ENCODE measurements at places on chromosomes 2 and 18. TPM values are rescaled to one million over a fixed set of nuclear protein-coding genes. Genes with fewer than 3 reads are reported as not detected.

The SATB2 gene
- 5.1 TPM for total RNA-seq

The NYAP2 gene
- not detected for total RNA-seq

The HOXD13 gene
- total RNA-seq: not detected

DNA sequence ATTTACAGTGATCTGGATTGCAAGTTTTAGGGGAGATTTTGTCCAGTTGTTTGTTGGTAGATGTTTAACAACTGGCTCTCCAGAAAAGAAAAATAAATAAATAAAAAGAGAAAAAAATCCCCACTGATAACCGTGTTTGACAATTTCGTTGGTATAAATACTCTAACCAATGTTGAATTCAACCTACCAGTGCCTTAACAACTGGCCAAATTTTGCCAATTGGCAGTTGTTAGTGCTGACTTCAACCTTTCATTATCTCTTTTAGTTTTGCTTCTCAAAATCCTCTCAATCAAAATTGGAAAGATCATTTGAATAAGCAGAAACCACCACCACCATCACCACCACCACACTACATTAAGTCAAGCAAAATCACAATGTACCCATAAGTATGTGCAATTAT, 490.3 kb downstream of the PIK3C3 start:
- no peaks in the 10 kb centered on the region for H3K27me3 ChIP-seq
- no peak for DNase-seq
- H3K4me1 ChIP-seq: no peaks in the 10 kb centered on the region
- H3K4me3 ChIP-seq: no peak overlapping the region

The TMEM200C gene
- 8.3 TPM for total RNA-seq

DNA sequence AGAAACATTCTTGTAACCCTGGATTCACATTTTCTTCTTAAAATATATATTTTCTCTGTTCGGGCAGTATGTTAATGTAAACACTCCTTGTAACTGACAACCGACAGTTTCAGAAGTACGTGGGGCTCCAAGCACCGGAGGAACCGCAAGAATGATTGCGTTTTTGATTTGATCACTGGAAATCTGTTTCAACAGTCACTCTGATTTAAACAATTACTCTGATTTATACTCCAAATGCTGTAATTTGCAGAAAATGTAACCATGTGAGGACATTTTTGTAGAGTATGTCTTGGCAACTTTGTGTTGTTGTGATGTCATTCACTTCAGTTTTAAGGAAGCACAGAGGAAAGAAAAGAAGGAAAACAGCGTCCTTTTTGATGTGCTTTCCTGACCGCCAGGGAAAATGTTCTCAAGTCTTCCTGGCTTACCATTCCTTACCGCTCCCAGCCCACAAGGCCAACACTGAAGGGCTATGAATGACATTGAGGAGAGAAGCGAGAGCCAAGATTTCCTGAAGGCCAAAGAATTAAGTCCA, 77.7 kb downstream of the APOB start:
- no peaks in the 10 kb centered on the region for H3K36me3 ChIP-seq
- no peaks in the 10 kb centered on the region for H3K27me3 ChIP-seq
- DNase-seq: no peak
- no peak overlapping the region for H3K27ac ChIP-seq

- DNase-seq: no peak
- H3K4me3 ChIP-seq: no peak overlapping the region
- no peak overlapping the region for H3K27ac ChIP-seq
- no peaks in the 10 kb centered on the region for H3K4me1 ChIP-seq
- H3K27me3 ChIP-seq: no peaks in the 10 kb centered on the region
Observed at GRCh38 chr2:86768189-86768949, 22.3 kb downstream of the CD8A start.

- peaks cover 4% of the 10 kb centered on the region for H3K36me3 ChIP-seq
- peak overlapping the region; percentile 81 for H3K27ac ChIP-seq
- H3K27me3 ChIP-seq: peaks cover 9% of the 10 kb centered on the region
- no peak for DNase-seq
- H3K4me1 ChIP-seq: no peaks in the 10 kb centered on the region
Observed at GRCh38 chr18:159037-159652, 788 bp downstream of the USP14 start.

The GREB1L gene
- total RNA-seq: 0.31 TPM

- no peak overlapping the region for H3K27ac ChIP-seq
- H3K4me1 ChIP-seq: peaks cover 2% of the 10 kb centered on the region
- no peaks in the 10 kb centered on the region for H3K27me3 ChIP-seq
- H3K4me3 ChIP-seq: no peak overlapping the region
- no peak for DNase-seq
Observed at GRCh38 chr2:63571291-63571690, 17.0 kb downstream of the WDPCP start.

The ARHGEF4 gene
- 13.3 TPM for total RNA-seq

The LANCL1 gene
- total RNA-seq: 46.4 TPM

- peaks cover 10% of the 10 kb centered on the region for H3K4me1 ChIP-seq
- DNase-seq: peak; percentile 50
- peak overlapping the region; percentile 90 for H3K4me3 ChIP-seq
- H3K27ac ChIP-seq: peak overlapping the region; percentile 62
- peaks cover 8% of the 10 kb centered on the region for H3K36me3 ChIP-seq
Observed at GRCh38 chr18:35289727-35290093, 319 bp downstream of the ZSCAN30 start.

DNA sequence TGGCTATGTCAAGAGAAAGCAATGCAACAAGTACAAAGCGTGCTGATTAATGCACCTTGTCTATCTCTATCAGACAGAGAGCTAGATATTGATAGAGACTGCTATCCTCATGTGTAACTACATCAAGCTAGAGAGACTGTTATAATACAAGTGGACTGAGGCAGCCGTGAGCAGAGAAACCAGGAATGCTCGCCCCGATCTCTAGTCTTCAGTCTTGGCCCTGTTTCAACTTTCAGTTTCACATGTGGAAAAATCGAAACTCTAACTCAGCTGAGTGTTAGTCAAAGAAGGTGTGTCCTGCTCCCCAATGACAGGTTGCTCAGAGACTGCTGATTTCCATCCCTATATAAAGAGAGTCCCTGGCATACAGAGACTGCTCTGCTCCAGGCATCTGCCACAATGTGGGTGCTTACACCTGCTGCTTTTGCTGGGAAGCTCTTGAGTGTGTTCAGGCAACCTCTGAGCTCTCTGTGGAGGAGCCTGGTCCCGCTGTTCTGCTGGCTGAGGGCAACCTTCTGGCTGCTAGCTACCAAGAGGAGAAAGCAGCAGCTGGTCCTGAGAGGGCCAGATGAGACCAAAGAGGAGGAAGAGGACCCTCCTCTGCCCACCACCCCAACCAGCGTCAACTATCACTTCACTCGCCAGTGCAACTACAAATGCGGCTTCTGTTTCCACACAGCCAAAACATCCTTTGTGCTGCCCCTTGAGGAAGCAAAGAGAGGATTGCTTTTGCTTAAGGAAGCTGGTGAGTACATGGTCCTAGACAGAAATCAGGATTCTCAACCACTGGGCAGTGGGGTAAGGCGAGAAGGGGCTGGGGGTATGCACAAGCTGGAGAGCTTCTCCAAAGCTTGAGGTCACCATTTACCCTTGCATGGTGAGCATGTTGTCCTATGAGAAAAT, at the start of gene RSAD2:
TSS of gene RSAD2 (plus strand) at position 376 of the 903 bp plus-strand sequence. CDS start at position 400, 24 bp downstream.
- H3K27ac ChIP-seq: no peak within 1 kb of the TSS
- H3K4me1 ChIP-seq: no peaks in the 10 kb centered on the region
- no peaks in the 10 kb centered on the region for H3K36me3 ChIP-seq
- DNase-seq: no peak
- H3K4me3 ChIP-seq: no peak within 1 kb of the TSS

- H3K27me3 ChIP-seq: no peaks in the 10 kb centered on the region
- no peak overlapping the region for H3K4me3 ChIP-seq
- peaks cover 6% of the 10 kb centered on the region for H3K4me1 ChIP-seq
Observed at GRCh38 chr2:156845806-156846558, 409.8 kb downstream of the GPD2 start.

The FEV gene
- total RNA-seq: not detected

DNA sequence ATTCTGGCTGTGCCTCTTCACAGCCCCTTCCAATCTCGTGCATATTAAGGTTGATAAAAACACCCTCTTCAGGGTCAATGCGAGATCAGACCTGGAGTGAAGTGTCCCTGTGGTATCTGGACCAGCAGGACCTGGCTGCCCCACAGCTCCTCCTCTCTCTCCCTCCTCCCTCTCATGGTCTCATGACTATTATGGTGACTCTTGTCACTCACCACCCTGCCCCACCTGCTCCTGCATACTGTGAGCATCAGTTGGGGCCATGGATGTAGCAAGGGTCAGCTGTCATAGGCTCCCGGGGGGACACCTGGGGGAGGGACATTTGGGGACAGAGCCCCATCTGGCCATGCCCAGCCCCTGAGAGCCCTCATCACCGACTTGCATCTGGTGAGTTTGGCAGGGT, 50.2 kb downstream of the ODC1 start:
- peaks cover 4% of the 10 kb centered on the region for H3K4me1 ChIP-seq
- no peaks in the 10 kb centered on the region for H3K36me3 ChIP-seq
- no peak for DNase-seq
- H3K27me3 ChIP-seq: no peaks in the 10 kb centered on the region

The ANKRD30B gene
- total RNA-seq: not detected

The LTBP1 gene
- total RNA-seq: 23.8 TPM

The ANKRD30BL gene
- not detected for total RNA-seq

The AGXT gene
- not detected for total RNA-seq

- no peak overlapping the region for H3K27ac ChIP-seq
- H3K4me1 ChIP-seq: peaks cover 27% of the 10 kb centered on the region
- DNase-seq: no peak
Observed at GRCh38 chr2:64263315-64263714, 119.1 kb upstream of the PELI1 start.
